Fibroblast of skin of right biceps (primary cell): ENCODE measurements at places on chromosomes 5 and 9.

DNA sequence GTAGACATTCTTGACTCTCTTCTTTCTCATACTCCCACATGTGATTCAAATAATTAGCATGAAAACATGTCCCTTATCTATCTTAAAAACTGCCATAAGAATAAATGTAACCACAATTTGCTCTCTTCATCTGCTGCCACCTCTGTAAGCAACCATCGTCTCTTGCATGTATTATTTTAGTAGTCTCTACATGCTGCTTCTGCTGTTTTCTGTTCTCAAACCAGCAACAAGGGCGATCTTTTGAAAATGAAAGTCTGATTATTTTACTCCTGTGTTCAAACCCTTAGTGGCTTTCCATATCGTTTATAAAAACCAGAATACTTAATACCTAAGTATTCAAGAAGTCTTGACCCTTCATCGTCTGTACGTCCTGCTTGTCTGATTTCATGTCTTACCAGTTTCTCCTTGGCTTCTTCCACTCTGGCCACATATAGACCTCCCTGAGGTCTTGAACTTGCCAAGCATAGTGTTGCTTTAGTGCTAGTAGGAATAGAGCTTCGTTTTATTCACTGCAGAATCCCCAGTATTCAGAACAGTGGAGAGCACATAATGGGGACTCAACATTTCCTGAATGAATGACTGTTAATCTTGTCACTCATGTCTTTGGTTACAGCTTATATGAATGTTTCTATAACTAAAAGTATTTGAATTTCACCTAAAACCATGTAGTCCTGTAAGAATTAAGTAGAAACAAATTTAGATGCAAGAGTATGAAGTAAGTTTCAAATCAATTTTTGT is 10.6 kb downstream of the CDC42SE2 start:
- DNase-seq = no peak

- no peak for DNase-seq
Measured at GRCh38 chr5:113194591-113194990, 218.0 kb downstream of the DCP2 start.

- DNase-seq = no peak
Measured at GRCh38 chr9:126959336-126959735, 44.8 kb downstream of the RALGPS1 start.

- no peak for DNase-seq
Measured at GRCh38 chr9:1018121-1018520, 32.0 kb upstream of the DMRT2 start.

DNA sequence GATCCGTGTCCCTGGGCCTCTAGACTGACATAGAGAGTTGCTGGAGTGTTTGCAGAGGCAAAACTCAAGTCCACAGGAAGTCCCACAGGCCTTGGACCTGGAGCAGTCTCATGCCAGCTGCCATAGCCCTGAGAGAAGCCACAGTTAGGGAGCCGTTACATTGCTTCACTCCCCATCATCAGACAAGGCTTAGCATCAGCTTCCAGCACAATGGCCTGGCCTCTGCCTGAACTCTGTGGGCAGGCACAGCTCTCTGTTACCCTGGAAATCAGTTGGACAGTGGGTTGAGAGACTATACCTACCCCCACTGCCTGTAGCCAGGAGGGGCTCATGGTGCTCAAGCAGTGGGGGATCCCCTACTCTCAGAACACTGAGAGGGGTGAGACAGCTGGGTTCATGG is 16.2 kb upstream of the C9orf72 start:
- no peak for DNase-seq

DNA sequence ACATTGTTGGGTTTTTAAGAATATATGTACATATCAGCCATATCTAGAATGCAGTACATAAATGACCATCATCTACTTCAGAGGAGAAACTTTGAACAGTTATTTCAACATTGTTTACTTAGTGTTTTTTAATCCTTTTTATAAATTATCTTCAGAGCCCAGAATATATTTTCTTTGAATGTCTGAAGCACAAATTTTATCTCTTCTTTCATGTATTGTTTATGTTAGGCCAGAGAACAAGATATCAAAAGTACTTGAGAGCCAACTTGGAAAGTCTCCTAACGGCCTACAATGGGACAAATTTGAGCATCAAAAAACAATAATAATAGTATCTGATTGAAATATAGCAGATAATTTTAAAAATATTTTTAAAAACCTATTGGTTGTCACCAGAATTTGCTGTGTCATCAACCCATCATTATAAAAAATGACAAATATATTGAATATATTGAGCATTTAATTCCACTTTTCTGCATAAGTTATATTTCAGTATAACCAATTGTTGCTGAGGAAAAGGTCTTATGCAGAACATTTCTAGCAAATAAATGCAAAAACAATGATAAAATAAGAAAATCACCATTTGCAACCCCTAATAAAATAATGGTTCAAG is 67.5 kb upstream of the CCNG1 start:
- DNase-seq = no peak

DNA sequence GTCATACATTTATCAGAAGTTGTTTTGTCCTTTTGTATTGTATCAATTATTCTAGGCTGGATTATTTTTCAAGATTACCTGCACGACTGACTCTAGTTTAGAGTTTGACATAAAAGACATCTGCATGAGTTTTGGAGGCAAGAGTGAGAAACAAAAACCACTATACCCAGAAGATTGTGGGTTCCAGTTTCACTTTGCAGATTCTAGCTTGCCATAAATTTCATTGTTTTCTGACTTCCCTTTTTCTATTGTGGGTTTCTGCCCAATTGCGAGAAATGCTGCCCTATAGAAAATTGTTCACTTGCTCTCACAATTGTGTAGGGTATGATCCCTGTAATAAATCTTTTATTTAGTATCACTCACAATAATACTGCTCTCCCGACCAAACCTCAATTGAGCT is 1043.4 kb upstream of the CDH10 start:
- no peak for DNase-seq

GRCh38 chr9:20478786-20479185 is 143.5 kb downstream of the MLLT3 start:
- DNase-seq = no peak

GRCh38 chr5:79800979-79801827 is 111.6 kb downstream of the CMYA5 start:
- DNase-seq = no peak

GRCh38 chr9:121441165-121441564 is 58.5 kb downstream of the GGTA1 start:
- no peak for DNase-seq

DNA sequence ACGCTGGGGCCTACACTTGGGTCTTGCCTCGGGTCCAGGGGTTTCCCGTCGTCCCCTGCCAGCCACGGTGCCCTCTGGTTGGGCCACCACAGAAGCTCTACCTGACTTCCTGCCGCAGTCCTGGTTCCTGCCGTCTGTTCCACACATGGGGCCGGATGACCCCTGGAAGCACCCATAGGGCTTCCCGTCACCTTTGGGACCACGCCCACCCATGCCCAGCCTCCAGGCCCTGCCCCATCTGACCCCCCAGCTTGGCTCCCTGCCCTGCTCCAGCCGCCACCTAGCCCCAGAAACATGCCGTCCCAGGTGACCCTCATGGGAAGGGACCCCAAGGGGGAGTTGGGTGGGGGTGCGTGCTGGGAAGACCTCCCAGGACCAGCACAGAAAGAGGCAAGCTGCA is 13.7 kb downstream of the MRPL36 start:
- DNase-seq = no peak

DNA sequence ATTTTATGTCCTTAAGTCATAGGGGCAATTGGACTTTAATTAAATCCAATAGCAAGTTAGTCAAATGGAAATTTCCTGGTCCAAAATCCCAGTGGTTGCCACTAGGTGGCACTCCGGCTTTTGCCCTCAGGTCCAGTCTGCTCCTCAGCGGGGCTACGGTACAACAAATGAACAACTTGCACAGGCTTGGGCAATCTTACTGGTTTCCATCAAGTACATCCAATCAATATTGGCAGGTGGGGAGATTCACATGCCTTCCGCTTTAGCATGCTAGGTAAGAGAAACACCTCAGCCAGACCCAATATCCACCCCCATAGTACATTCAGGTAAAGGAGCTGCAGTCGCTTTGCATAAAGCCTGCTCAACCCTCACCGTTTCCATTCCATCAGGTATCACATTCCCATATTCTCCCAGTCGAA is 6.3 kb upstream of the MXD3 start:
- peak; percentile 68 for DNase-seq

GRCh38 chr5:9438596-9439354 is 107.1 kb downstream of the SEMA5A start:
- no peak for DNase-seq

DNA sequence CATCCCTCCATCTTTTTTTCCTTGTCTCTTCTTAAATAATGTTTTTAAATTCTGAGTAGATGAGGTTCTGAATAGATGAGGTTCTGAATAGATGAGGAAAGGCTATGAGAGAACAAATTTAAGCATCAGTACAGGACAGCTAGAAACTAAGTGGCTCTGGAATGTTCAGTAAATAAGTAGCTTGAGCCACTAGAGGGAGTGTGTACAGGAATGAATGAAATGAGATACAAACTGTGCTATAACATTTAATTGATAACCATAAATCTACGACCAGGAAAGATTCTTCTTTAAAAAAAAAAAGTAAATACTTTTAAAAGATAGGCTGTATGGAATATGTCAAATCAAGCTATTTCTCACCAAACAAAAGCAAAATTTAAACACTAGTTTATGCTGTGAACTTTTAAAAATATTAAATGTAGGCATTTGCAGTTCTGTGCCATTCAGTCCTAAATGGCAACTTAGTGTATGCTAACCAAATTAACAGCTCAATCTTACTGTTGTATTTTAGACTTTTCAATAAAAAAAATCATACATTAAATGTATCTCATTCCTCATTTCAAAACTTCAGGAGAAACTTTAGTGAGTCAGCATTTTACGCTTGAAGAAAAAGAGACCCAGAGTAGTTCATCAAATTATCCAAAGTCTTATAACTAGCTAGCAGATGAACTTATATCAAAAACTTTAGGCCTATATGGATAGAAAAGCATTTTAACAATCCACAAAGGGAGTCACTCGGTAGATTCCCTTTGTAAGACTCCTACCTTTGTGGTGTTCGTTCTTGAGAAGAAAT is 70.4 kb upstream of the SNX2 start:
- peak; percentile 58 for DNase-seq

- DNase-seq = peak; percentile 84
Measured at GRCh38 chr9:115673599-115673998, 480.0 kb upstream of the PAPPA start.

- no peak for DNase-seq
Measured at GRCh38 chr5:129018837-129019236, 53.5 kb downstream of the SLC27A6 start.

GRCh38 chr9:115022760-115023434 is 92.5 kb upstream of the TNFSF8 start:
- DNase-seq = peak; percentile 98

- DNase-seq = no peak
Measured at GRCh38 chr9:136590821-136591752, 45.2 kb upstream of the NOTCH1 start.

DNA sequence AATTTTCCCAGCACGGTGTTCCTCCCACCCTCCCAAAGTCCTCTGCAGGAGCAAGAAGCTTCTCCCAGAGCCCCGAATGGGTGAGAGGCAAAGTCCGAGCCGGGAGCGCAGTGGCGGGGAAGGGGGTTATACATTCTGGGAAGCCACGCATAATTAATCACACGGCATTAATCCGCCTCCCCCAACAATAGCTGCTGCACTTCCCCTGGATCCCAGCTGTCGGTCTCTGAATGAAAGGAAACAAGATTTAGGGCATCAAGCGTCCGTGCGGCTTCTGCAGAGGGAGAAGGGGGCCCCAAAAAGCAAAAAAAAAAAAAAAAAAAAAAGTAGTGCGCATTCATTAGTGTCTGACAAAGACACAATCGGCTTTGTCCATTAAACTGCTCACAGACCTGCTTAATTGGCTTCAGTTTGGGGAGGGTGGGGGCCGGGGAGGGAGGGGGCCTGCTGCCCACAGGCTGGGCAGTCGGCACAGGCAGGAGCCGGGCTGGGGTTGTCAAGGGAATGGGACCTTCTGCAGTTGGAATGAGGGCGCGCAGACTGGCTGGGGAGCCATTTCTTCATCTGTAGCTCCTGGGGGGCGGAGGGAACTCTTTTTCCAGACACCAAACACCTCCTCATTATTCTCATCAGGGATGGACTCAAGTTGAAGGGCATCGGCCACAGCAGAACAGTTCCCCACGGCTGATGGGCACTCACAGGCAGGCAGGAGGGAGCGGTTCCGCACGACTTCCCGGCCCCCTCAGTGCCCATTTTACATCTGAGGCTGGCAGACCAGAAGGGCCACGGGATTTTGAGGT is 3.4 kb downstream of the NOTCH1 start:
- DNase-seq = no peak

GRCh38 chr9:97506787-97507186 is 5.3 kb downstream of the TMOD1 start:
- DNase-seq = no peak

GRCh38 chr5:17966640-17967402 is 332.6 kb downstream of the TAF11L14 start:
- no peak for DNase-seq

DNA sequence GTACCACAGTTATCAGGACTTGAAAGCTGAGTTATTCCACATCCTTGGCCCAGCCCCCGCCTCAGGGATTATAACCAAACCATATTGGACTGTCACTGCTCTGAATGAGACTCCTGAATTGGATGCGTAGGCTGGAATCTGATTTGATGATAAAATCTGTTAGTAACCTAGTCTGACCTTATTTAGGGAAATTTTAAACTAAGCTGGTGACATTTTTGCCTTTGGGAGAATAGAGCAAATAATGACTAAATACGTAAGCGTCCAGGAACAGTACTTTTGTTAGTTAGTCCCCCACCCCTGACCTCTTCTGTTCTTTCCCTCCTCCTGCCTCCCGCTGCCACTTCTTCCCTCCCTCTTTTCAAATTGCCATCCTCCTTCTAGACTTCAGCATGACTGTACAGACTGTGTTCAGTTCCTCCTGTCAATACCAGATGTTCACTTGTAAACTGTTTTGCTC is 92.6 kb downstream of the TLE4 start:
- DNase-seq = no peak

GRCh38 chr9:114947058-114947457 is 16.7 kb upstream of the TNFSF8 start:
- DNase-seq = no peak

DNA sequence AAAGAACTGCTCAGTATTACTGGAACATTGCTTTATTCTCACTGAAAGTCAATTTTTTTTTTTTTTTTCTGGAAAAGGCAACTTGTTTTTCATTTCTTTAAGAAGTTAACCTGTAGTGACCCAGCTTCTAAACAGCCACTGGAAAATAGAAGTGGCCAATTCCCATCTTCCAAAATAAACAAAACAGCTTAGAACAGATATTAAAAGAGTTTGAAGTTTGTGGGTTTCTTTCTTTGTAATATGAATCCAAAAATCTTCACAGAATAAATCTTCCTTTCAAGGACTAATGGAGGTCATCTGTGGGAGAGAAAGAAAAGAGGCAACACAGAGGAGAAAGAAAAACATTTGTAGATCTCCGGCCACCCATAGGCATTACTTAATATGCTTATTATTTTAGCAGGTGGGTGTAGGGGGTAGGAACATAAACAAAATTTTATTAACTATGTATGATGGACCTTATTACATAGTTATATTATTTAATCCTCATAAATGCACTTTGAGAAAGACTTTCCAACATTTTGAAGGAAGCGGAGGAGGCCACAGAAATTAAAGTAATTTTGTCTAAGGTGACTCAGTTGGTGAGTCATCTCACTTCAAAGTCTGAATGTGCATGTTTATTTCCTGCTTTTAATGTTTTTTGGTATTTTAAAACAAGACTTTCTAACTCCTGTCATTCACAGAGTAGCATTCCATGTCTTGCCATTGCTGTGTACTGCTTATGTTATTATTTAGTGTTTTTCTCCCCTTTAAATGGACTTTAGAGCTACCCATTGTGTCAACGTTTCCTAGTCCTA is 1791.8 kb upstream of the WWC1 start:
- peak; percentile 3 for DNase-seq

- DNase-seq = no peak
Measured at GRCh38 chr5:146003852-146004251, 67.5 kb downstream of the SH3RF2 start.
